IMR-90 (cell line): ENCODE measurements at places on chromosomes 4 and X. TPM values are rescaled to one million over a fixed set of nuclear protein-coding genes. Genes with fewer than 3 reads are reported as not detected.

Gene AMTN
- polyA plus RNA-seq, result not detected in 2 replicates

GRCh38 chrX:107629540-107629909 lies 1.2 kb downstream of the PRPS1 start:
- H3K27me3 ChIP-seq, result no peaks in the 10 kb centered on the region
- H3K36me3 ChIP-seq, result no peaks in the 10 kb centered on the region
- peak overlapping the region; percentile 67 for H3K4me3 ChIP-seq
- H3K4me1 ChIP-seq, result no peaks in the 10 kb centered on the region

Gene MAGEA2B
- not detected in 2 replicates for polyA plus RNA-seq

Gene ZCCHC12
- polyA plus RNA-seq, result 0.06 and 0.07 TPM in 2 replicates
